ENCODE measurements at places on chromosomes 16 and 17. TPM values are rescaled to one million over a fixed set of nuclear protein-coding genes. Genes with fewer than 3 reads are reported as not detected.

GRCh38 chr17:34703533-34703932, 124.2 kb downstream of the TMEM132E start:
- H3K4me3 ChIP-seq, result no peak overlapping the region
- H3K27me3 ChIP-seq, result no peaks in the 10 kb centered on the region
- H3K4me1 ChIP-seq, result no peaks in the 10 kb centered on the region
- peak; percentile 72 for DNase-seq
- H3K27ac ChIP-seq, result no peak overlapping the region
- no peaks in the 10 kb centered on the region for H3K36me3 ChIP-seq

GRCh38 chr17:57092779-57093178, 7.7 kb downstream of the AKAP1 start:
- no peak for DNase-seq
- H3K4me1 ChIP-seq, result peaks cover 34% of the 10 kb centered on the region
- H3K27me3 ChIP-seq, result no peaks in the 10 kb centered on the region
- no peak overlapping the region for H3K4me3 ChIP-seq
- no peak overlapping the region for H3K27ac ChIP-seq

GRCh38 chr17:20045476-20045875, 36.3 kb downstream of the SPECC1 start:
- no peak for DNase-seq
- H3K4me3 ChIP-seq, result no peak overlapping the region
- H3K27me3 ChIP-seq, result no peaks in the 10 kb centered on the region
- H3K27ac ChIP-seq, result no peak overlapping the region

DNA sequence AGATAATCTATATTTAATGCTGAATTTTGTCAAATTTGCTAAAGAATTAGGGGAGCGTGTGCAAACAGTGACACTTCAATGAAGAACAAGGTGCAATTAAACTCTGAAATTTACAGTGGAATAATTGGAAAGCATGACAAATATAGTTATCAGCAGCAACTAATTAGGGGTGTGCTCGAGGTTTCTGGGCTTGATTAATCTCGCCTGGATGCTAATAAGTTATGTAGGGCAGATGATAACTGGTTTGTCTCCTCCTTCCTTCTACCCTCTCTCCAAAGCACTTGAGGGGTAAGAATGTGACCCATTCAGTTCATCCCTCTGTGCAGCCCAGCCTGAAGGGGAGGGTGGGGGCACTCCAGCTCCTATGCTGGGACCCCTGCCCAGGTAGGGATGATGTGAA, 21.9 kb downstream of the MRM1 start:
- H3K4me3 ChIP-seq, result no peak overlapping the region
- no peak overlapping the region for H3K27ac ChIP-seq
- H3K4me1 ChIP-seq, result no peaks in the 10 kb centered on the region
- DNase-seq, result no peak

GRCh38 chr16:66681676-66682075, 14.9 kb downstream of the CMTM4 start:
- no peaks in the 10 kb centered on the region for H3K36me3 ChIP-seq
- H3K4me1 ChIP-seq, result peaks cover 4% of the 10 kb centered on the region
- no peak for DNase-seq
- no peak overlapping the region for H3K4me3 ChIP-seq
- H3K27ac ChIP-seq, result no peak overlapping the region

Gene GRIN2A
- 1.1 TPM for polyA plus RNA-seq

Gene CD19
- not detected for polyA plus RNA-seq

- no peaks in the 10 kb centered on the region for H3K4me1 ChIP-seq
- H3K36me3 ChIP-seq, result no peaks in the 10 kb centered on the region
- no peaks in the 10 kb centered on the region for H3K27me3 ChIP-seq
- H3K4me3 ChIP-seq, result no peak overlapping the region
- DNase-seq, result no peak
- no peak overlapping the region for H3K27ac ChIP-seq
Observed at GRCh38 chr16:85072947-85073346, 39.3 kb downstream of the CIBAR2 start.

DNA sequence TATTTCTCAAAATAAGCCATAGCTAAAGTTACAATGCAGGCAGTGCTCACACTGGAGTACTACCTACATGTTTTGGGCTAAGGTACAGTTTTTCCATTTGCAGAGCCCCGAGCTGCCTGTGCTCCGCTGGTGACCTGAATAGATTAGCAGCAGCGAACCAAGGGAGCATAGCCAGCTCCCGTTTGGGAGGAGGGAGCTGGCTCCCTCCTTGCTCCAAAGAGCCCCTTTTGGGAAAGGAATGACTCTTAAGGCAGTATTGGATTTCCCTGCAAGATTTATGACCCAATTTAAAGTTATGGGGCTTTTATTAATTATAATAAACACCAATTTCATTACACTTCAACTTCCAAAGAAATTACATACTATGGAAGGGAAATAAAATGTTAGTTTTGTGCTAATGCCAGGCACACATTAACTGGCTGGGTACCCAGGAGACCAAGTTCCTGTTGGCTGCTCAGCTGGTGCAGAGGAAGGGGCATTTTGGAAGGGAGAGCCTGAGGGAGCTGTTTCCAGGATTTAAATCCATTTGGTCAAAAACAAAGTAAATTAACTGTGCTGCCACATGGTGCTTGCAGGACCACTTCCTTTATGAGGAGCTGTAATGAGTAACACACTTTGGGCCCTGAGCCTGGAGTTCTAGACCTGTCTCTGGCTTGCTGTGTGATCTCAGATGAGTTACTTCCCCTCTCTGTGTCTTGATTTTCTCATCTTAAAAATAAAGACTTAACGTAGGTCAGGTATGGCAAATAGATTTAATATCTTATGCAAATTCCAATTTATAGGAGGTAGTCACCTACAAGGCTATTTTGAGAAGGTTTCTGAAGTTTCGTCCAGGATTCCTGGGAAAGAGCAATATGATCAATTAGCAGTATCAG, 362.1 kb upstream of the CCL2 start:
- H3K27ac ChIP-seq, result no peak overlapping the region
- no peaks in the 10 kb centered on the region for H3K36me3 ChIP-seq
- H3K4me1 ChIP-seq, result no peaks in the 10 kb centered on the region

- H3K27me3 ChIP-seq, result no peaks in the 10 kb centered on the region
- no peak overlapping the region for H3K4me3 ChIP-seq
- no peak overlapping the region for H3K27ac ChIP-seq
- no peaks in the 10 kb centered on the region for H3K36me3 ChIP-seq
- peaks cover 15% of the 10 kb centered on the region for H3K4me1 ChIP-seq
Observed at GRCh38 chr16:4209666-4210065, 32.2 kb downstream of the SRL start.

DNA sequence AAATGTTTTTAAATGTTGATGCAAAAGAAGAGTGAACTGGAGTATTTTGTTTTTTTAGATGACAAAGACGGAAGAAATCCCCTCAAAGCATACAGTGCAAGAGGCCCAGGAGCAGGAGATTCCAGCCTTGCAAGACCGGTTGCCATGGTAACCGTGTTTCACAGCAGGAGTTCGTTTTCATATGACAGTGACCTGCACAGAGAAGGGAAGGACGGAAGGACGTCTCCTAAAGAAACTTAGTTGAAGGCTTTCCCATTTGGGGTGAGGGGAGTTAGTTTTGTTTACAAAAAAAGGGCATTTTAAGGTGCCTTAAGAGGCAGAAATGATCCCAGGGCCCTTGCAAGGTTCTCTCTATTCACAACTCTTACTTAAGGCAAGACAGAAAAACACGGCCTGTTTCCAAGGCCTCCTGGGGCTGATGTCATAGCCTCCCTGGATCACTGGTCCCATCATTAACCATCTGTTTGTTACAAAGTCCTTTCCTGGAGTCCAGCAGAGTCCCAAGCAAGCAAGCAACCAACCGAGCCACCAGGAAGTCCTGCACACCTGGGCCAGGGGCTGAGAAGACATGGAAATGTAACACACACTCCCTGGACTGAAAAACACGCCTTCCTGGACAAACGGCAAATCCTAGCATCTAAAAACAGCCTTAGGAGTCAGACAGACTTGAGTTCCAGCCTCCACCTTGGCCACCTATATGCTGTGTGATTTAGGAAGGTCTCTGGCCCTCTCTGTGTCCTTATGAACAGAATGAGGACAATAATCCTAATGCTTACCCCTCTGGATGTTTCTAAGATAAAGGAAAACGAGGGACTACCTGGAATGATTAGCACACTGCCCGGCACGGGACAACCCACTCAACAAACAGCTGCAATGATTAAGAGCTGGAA, 30.3 kb upstream of the RPH3AL start:
- H3K36me3 ChIP-seq, result no peaks in the 10 kb centered on the region
- H3K4me3 ChIP-seq, result no peak overlapping the region
- H3K27ac ChIP-seq, result peak overlapping the region; percentile 70

DNA sequence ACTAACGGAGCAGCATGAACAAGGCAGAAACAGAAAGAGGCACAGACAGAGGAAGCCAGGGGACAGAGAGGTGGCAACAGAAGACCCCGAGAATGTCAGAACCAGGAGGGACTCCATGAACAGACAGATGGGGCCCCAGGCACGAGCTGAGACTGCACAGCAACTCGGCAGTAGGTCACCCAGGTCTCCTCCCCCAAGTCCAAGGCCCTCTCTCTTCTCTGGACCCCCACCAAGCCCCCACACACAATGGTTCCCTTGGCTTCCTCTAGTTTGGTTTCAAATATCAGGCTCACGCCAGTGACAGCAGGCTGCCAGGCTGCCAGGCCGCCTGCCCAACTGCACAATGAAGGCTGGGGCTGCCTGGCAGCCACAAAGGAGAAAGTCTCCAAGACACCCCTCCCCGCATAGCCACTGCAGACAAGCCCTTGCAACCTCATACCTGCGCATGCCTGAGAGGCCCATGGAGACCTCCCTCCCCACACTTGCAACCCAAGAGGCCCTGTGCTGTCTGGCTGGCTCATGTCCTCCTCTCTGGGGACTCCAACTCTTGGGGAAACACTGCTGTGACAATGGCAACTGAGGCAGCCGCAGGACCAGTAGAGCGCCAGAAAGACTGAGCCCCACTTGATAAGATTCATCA, 54.8 kb downstream of the PIMREG start:
- DNase-seq, result no peak
- no peak overlapping the region for H3K4me3 ChIP-seq
- peaks cover 7% of the 10 kb centered on the region for H3K27me3 ChIP-seq
- H3K36me3 ChIP-seq, result no peaks in the 10 kb centered on the region
- no peaks in the 10 kb centered on the region for H3K4me1 ChIP-seq

GRCh38 chr16:84597931-84598351, 19.9 kb downstream of the COTL1 start:
- no peak overlapping the region for H3K27ac ChIP-seq
- DNase-seq, result no peak
- H3K36me3 ChIP-seq, result no peaks in the 10 kb centered on the region
- no peak overlapping the region for H3K4me3 ChIP-seq
- H3K4me1 ChIP-seq, result peaks cover 39% of the 10 kb centered on the region

DNA sequence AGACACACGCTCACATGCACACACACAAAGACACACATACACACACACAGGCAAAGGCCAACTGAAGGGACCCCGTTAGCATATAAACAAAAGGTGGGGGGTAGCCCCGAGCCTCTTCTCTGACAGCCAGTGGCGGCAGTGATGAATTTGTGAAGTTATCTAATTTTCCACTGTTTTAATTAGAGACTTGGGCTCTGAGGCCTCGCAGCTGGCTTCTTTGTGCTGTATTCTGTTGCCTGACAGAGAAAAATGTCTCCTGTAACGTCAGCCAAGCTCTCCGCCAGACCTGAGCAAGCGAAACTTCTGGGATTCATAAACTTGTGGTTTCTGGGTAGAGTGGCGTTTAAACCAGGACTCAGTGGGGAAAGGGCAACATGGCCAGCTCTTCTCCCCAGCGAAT, 113.9 kb upstream of the FOXF1 start:
- peak overlapping the region; percentile 93 for H3K27ac ChIP-seq
- no peak overlapping the region for H3K4me3 ChIP-seq
- no peaks in the 10 kb centered on the region for H3K27me3 ChIP-seq
- H3K4me1 ChIP-seq, result peaks cover 27% of the 10 kb centered on the region

Gene TEPSIN
- 44.3 TPM for polyA plus RNA-seq

Gene SPNS2
- polyA plus RNA-seq, result 13.4 TPM

GRCh38 chr17:63262751-63263476, 183.2 kb downstream of the CYB561 start:
- no peak overlapping the region for H3K27ac ChIP-seq
- no peaks in the 10 kb centered on the region for H3K36me3 ChIP-seq
- no peaks in the 10 kb centered on the region for H3K27me3 ChIP-seq
- DNase-seq, result no peak
- H3K4me3 ChIP-seq, result no peak overlapping the region
- H3K4me1 ChIP-seq, result no peaks in the 10 kb centered on the region

GRCh38 chr16:583470-583814, 6.4 kb upstream of the RAB40C start:
- H3K36me3 ChIP-seq, result no peaks in the 10 kb centered on the region
- H3K27ac ChIP-seq, result no peak overlapping the region
- DNase-seq, result no peak
- H3K4me1 ChIP-seq, result peaks cover 6% of the 10 kb centered on the region

All from hepatocyte (in vitro differentiated cells).